ENCODE measurements at places on chromosomes 11 and 22.

GRCh38 chr11:57487920-57488659 lies 27.4 kb downstream of the SLC43A1 start:
- DNase-seq, result no peak

- no peak for DNase-seq
Measured at GRCh38 chr11:72781313-72782080, 12.3 kb downstream of the STARD10 start.

DNA sequence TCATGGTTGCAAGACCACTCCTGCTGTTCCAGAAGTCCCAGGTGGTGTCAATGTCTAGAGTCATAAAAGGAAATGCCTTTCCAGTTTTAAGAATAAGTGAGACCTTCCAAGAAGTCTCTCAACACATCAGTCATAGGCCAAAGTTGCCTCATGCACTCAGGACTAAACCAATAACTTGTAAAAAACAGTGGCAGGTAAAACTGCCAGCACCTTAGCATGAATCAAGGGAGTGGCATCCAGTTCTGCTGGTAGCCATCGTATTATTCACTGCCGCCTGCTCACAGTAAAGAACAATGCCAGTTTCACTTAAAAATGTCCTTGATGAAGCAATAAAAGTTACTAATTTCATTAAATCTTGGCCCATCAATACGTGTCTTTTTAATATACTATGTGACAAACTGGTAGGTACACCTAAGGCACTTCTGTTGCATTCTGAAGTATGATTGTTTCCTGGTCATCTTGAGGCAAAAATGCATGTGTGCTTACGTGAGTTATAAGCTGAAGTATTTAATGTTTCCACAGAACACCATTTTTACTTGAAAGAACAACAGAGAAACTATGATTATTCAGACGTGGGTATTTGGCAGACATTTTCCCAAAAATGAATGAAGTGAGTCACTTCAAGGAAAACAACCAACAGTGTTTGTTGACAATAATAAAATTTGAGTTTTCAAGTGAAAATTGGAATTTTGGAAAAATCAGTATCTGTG lies 125.2 kb upstream of the SNX19 start:
- DNase-seq, result no peak

DNA sequence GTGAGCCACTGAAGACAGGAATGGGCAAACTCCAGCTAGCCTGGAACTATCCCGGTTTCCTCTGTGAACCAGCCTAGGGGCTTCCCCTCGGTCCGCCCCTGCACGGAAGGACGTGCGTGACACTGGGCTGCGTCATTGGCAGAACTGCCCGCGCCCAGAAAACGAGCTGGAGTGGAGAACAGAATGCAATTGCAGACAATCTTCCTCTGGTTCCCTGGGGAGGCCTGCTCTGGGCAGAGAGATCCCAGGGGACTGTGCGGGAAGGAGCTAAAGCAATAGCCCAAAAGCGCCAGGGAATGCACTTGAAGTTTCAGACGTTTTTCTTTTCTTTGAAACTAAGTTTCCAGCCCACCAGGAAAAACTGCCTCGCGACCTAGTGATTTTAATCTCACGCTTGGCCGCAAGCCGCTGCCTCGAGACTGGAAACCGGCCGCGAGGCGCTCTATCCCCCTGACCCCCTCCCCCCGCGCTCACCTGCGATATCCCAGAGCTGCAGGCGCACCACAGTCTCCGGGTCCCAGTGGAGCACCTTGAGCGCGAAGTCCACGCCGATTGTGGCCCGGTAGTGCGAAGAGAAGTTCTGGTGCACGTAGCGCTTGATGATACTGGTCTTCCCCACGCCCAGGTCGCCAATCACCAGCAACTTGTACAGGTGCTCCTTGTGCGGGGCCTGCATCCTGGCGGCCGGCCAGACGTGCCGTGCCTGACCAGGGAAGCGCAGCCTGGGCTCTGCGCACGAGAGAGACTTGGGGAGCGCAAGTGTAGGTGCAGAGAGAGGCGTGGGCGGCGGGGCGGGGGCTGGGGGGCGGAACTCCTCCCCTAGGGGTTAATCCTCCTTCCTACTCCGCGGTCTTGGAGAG lies at the start of gene RAB38:
TSS of gene RAB38 (minus strand) at position 735 of the 860 bp plus-strand sequence. CDS start at position 676, 59 bp downstream.
- peak; percentile 55 for DNase-seq

DNA sequence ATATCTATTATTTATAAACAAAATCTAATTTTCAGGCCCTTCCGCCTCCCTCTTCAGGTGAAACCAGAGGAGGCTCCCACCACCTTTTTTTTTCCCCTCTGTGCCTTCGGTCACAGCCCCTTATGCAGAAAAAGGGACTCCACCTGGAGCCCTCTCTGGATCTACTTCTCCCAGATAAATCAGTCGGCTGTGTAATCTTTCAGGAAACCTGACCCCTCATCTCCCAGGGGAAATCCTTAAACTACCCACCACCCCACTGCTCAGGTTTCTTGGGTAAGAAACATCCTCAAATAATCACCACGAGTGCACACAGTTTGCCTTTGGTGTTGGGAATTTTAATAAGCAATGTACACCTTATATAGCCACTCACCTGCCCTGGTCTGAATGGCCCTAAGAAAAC lies 104.2 kb downstream of the NAV2 start:
- no peak for DNase-seq

- DNase-seq, result peak; percentile 58
Measured at GRCh38 chr11:113305440-113306336, 8.7 kb upstream of the TTC12 start.
